Endothelial cell of umbilical vein (primary cell): ENCODE measurements at places on chromosomes 1 and 21. TPM values are rescaled to one million over a fixed set of nuclear protein-coding genes. Genes with fewer than 3 reads are reported as not detected.

IFFO2 gene
- total RNA-seq = 31.1 and 35.1 TPM in 2 replicates

DNA sequence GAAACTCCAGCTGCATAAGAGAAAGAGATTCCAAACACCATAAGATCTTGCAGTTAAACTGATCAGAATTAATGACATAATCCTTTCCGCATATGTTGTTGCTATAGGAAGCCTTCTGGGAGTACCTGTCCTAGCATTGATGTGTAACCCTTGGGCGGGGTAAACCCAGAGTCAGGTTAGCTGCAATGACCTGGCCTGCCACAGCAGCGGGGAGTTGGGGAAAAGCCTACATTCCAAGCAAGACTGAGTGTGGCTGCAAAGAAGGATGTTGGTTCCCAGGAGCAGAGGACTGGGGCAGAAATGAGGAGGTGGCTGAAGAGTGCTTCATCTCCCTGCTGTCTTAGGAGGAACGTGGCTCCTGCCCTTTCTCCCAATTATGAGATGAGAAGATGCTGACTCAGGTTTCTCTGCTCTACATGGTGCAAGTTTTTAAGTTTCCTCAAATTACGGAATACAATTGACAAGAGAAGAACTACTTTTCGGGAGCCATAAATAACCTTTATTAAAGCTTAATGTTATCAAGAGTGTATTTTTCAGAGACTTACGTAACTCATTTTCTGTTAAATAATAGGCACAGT, 142.1 kb downstream of the RYR2 start:
- DNase-seq = no peak

DNA sequence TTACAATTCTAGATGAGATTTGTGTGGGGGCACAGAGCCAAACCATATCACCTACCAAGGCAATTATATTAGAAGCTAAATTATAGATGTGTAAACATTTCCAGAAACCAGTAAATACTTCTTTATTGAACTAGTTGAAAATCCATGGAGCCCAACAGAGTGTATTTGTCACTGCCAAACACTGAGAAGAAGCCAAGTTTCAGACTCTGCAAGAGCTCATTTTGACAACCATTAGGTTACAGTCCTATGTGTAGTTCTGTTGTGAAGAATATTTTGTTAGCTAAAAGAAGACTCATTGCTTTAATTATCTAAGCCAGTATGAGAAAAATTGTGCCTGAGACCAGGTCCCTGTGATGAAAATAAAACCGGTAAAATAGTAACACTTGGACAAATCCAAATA, 358.9 kb upstream of the SGIP1 start:
- DNase-seq = no peak

GRCh38 chr1:227944931-227945890, 2.5 kb downstream of the WNT9A start:
- no peak for DNase-seq

DNA sequence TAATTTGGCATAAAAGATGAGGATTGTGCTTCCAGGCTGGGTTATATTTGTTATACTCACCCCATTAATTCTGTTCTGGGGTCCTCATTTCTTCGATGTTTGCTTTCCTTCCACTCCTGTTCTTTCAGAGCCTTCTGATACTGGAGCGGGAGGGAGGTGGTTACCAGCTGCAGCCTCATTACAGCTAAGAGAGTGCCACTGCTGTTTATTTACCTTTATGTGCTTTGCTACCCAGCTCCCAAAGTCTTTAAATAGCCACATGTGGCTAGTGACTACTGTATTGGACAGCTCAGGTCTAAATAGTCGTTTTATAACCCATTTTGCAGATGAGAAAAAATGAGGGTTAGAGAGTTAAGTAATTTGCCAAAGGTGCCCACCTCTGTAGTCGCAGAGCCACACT, 25.1 kb downstream of the PLEKHM2 start:
- DNase-seq = no peak

DNA sequence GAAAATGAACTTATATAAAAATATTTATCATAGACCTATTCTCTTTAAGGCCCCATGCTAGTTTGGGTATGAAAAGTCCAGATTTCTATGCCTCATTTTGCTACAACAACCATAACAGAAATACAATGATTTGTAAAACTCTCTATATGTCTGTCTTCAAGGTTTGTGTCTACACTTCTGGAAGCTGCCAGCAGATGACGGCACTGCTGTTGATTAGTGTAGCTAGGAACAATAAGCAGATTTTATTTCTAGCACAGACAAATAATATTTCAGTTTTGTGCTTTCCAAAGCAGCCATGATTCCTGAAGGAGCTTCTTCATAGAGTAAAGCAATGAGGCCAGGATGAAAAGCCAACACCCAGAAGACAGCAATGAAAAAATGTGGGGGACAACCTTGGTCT, 779.6 kb upstream of the ADGRL2 start:
- DNase-seq = no peak
